Urothelium cell line (cell line): ENCODE measurements at places on chromosomes 4 and X.

GRCh38 chr4:127000110-127000509 lies 632.6 kb upstream of the INTU start:
- no peak for DNase-seq

DNA sequence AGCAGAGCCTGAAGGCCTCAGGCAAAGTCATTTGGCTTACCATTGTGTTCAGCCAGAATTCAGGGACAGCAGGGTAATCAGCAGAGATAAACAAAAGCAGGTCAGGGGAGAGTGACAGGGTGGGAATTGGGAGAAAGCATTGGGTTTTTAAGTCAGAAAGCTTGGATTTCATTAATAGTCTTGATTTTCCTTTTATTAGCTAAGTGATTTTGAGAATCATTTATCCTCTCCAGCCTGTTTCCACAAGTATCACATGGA lies 410.1 kb downstream of the HNRNPD start:
- no peak for DNase-seq

DNA sequence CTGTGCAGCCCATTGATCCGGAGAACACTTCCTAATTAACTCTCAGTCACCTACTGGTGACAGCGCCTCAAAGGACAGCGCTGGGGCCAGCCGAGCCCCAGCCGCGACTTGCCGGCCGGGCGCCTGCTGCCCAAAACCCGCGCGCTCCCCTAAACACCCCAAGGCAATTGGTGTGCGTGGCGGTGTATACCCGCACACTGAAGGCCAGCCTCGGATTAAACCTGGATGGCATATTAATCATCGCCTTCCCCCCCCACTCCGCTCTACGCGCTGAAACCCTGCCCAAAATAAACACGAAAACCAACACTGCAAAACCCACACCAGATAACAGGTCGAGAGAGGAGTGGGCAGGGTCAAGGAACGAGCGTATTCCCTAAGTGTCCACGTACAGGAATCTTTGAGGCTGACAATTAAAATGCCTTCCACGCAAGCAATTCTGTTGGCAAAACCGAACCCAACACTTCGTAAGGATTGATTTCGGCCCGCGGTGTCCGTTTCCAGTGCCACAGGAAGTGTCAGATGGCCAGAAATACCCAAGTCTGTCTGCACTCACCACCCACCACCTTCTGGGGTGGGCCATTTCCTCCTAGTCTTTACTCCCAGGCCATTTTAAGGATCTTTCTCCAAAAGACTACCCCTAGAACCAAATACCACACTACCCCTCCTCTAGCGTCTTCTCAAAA lies 2.7 kb downstream of the BCOR start:
- DNase-seq, result no peak

DNA sequence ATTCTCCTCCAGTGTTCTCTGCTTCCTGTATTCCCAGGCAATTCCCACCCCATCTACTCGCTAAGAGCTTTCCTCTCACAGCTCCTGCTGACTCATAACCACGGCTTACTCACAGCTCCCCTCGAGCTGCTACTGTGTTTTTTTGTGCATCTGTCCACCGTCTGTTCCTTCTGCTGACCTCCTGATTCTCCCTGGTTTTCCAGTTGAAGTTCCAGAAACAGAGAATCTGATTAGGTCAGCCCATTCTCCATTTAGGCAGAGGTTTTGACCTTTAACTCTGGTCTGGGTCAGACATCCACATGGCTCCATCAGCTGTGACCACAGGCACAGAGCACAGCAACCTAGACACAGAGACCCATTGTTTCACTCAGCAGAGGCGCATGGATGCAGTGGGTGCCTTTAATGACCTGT lies 5.5 kb upstream of the SMIM20 start:
- DNase-seq, result peak; percentile 79

DNA sequence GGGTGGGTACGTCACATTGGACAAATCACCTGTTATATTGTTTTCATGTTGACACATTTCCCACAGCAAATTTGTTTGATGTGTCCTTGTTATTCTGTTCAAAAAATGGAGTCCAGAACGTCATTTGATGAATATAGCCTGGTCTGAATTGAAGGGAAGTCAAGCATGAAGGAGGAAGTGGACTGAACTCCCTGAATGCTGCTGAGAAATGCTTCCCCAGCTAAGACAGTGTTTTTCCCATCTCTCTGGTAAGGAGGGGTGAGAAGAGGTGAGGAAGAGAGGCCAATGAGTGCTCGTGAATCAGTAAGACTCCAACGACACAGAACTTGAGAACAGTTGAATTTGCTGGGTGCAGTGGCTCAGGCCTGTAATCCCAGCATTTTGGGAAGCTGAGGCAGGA lies 127.4 kb downstream of the RBM47 start:
- DNase-seq, result no peak

DNA sequence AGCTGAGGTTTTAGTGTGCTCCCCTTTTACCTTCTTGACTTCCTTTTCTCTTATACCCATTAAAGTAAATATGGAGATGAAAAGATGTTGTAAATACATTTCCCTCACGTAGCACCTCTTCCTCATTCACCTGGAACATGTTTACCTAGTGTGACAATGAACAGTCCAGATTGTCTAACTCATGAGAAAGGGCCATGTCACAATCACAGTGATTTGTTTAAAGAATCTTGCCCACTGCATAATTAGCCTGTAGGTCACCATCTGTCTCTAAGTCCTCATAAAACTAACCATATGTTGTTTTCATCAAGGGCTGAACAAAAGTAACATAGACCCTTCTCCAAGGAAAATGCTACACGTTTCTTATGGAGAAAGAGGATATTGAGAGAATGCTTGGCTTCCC lies 85.7 kb downstream of the TSPAN5 start:
- no peak for DNase-seq

DNA sequence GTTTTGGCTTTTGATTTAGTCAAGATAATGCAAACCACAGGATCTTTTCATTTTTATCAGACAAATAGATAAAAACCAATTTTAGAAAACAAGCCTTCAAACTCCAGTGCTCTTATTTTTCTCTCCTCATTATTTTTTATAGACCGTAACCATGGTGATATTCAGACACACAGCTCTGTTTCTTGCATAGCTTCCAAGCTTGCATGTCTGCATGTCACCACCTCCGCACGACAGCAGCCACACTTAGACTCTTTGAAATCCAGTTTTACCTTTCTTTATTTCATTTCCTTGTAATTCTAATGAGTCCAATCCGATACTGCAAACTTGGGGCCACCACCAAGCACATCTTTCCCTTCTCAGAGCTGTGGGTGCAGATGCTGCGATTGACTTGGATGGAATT lies 94.3 kb upstream of the GPM6A start:
- DNase-seq, result no peak

DNA sequence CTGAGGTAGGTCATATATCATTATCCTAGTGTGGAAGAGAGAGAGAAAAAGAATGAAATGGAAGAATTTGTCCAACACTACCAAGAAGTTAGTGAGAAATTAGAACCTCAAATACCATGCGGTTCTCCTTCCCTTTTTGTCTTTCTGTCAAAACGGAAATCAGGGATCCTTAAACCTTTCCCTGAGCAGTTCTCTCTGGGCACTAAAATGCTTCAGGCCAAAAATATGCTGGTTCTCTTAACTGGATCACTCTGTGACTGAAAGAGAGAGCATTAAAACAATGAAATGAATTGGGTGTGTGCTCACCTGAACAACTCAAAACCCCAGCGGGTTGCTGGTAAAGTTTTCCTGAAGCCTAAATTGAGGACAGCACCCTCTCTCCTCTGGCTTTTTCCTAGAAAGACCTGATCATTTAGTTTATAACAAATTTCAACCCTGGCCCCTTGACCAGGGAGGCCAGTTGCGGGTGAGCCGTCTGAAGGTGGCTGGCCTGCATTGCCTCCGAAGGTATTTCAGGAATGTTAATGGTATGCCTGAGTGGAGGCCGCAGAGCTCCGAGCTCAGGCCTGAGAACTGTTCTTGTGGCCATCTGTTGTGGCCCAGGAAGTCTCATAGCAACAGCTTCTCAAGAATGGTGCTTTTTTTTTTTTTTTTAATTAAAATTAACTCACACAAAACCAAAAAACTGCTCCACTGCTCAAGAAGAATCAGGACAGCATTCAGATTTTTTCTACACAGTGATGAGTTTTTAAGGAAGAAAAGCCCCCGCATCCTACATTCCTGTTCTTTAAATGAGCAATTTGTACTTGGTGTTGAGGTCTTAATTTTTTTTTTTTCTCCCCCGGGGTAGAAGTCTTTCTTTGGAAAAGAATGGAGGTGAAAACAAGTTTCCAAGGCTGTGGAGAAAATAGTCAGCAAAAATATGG lies 155.1 kb downstream of the SHROOM3 start:
- peak; percentile 92 for DNase-seq

- DNase-seq, result no peak
These were observed 483.5 kb downstream of the ACTRT1 start for GRCh38 chrX:127568691-127569090.

GRCh38 chrX:45718676-45719075 lies 518.0 kb upstream of the DIPK2B start:
- DNase-seq, result no peak

- DNase-seq, result no peak
These were observed 273.5 kb downstream of the TMA16 start for GRCh38 chr4:163768014-163768413.

DNA sequence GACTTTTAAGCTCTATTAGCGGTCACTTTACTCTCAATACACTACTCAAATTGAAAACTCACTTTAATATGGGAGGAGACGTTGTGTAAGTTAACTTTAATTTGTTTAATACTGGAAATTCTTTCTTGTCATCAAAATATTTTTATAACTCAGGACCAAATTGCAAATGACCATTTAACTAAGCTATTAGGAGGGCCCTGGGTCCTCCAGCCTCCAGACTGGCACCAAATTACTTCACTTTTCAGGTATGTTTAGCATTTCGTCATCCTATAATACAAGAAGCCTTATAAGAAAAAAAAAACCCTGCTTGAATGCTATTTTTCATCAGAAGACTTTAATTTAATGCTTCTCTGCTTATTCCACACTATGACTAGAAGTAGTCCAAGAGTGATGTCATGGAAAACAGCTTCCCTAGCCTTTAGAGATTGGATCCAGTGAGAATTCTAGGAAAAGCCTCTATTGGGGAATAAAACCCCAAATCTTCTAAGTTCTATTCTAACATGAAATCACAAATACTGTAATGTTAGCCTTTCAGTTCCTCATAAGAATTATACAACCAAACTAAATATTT lies 6.6 kb downstream of the KLHL15 start:
- no peak for DNase-seq

DNA sequence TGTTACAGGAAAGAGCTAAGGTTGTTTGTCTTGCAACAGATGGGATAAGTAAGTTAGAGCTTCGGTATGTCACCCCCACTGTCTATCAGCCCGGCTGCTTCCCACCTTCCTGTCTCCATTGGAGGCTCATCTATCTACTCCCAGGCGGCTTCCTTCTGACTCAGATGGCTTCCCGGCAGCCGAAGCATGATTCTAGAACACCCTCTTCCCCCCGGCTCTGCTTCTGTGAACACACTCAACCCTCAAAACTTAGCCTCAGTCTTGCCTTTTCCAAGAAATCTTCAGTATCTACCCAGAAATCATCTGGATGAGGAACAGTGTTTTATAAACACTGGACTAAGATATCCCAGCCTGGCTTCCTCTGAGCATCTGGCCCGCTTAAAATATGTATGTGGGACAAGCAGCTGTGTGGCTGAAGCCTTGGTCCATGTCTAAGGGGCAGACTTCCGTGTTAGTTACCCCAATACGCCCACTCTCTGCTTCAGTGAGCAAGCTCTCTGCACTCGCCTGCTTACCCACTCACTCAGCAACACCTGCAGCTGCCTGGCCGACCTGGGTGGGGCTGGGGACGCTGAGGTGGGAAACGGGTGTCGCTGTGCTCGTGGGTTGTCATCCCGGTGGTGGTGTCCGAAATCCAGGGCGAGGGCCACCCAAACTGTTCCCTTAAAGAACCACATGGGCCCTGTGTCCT lies 12.0 kb upstream of the SLC2A9 start:
- DNase-seq, result peak; percentile 52

DNA sequence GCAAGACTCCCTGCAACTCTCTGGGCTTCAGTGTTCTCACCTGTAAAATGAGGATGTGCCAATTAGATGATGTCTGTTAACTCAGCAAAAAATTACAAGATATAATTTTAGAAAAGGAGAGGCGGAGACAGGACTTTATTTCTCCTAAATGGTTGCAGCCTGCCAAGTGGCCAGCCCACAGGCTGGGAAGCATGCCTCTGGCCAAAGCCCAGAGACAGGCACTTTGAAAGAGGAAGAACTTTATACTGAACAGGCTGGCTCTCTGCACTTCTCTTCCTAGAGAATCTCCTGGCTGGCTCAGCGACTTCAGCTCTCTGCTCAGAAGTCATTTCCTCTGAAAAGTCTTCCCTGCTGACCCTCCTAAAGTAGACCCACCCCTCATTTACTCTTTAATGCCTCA lies 3.7 kb downstream of the PRDM5 start:
- no peak for DNase-seq

- DNase-seq, result no peak
These were observed 72.2 kb downstream of the PPP3CA start for GRCh38 chr4:101274888-101275752.

- no peak for DNase-seq
These were observed 109.3 kb downstream of the FAM53A start for GRCh38 chr4:1574601-1575417.

- no peak for DNase-seq
These were observed 15.3 kb downstream of the ATP7A start for GRCh38 chrX:77925764-77926163.

DNA sequence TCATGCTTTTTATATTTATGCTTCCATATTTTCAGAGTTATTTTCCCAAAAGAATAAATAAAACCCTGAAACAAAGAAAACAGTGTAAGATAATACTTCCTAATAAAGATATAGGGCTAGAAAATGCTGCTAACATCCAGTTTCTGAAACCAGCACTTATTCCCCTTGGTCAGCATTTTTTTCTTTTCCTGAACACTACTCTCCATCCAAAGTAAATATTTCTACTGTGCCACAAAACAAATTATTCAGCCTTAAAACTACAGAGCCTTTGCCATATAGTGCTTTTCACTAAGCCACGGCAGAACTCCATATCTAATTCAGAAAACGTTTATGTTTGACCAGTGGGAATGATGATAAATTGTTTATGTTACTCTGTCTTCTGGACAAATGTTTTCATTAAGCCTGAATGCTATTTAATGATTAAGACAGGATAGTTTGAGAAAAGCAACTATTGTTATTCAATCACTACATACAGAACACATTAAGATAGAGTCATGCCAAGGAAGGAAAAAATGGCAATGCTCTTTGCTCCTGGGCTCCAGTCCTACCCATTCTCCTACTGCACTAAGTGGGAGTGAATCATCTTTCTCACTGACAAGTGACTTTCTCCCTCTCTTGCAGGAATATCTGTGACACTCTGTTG lies 723.9 kb downstream of the FAT4 start:
- no peak for DNase-seq
